ENCODE measurements at places on chromosomes 3 and 15.

DNA sequence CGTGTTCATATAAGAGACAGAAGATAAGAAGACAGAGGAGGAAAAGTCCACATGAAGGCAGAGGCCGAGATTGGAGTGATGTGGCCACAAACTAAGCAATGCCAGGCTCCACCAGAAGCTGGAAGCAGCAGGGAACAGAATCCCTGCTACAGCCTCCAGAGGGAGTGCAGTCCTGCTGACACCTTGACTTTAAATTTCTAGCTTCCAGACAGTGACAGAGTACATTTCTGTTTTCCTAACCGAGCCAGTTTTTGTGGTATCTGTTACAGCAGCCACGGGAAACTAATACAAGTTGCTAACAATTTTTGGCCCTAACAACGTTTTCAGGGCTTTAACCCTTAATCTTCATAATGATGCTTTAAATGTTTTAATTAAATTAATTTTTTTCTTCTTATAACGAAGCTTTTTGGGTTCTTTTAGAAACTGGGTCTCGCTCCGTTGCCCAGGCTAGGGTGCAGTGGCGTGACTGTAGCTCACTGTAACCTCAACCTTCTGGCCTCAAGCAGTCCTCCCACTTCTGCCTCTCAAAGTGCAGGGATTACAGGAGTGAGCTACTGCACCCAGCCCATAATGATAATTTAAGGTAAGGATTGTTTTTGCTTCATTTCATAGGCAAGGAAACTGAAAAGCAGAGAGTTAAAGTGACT is 202.3 kb upstream of the PROK2 start:
- DNase-seq, result no peak

GRCh38 chr3:184912163-184912562 is 100.2 kb downstream of the VPS8 start:
- DNase-seq, result no peak

DNA sequence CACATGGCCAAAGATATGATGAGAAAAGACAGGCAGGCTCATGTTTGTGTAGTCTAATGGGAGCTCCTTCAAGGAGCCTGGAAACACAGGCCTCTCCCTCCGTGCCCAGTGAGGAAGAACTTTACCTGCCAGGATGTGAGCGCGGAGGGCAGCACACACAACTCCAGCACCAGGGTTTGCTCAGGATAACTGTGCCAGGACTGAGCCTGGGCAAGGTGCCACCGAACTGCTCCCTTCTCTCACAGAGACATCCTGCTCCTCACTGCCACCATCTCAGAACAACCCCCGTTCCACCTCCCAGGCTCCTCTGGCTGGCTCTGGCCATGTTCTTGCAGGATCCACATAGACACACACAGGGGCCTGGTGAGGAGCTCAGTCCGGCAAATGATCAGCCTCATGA is 87.4 kb downstream of the NUP210 start:
- no peak for DNase-seq

DNA sequence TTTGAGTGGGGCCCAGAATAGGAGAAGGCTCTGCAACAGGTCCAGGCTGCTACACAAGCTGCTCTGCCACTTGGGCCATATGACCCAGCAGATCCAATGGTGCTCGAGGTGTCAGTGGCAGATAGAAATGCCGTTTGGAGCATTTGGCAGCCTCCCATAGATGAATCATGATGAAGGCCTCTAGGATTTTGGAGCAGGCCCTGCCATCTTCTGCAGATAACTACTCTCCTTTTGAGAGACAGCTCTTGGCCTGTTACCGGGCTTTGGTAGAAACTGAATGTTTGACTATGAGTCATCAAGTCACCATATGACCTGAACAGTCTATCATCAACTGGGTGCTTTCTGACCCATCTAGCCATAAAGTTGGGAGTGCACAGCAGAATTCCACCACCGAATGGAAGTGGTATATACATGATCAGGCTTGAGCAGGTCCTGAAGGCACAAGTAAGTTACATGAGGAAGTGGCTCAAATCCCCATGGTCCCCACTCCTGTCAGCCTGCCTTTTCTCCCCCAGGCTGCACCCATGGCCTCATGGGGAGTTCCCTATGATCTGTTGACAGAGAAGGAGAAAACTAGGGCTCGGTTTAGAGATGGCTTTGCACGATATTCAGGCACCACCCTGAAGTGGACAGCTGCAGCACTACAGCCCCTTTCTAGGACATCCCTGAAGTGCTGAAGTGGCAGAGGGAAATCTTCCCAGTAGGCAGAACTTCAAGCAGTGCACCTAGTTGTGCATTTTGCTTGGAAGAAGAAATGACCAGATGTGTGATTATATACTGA is 971.4 kb downstream of the MCTP2 start:
- no peak for DNase-seq

- no peak for DNase-seq
Measured at GRCh38 chr3:192875971-192876565, 41.6 kb downstream of the MB21D2 start.
